ENCODE measurements at places on chromosomes 5 and 9.
A peak's percentile ranks its signal among the peaks of the same experiment; 100 is the strongest.

GRCh38 chr9:129143031-129143927 lies 32.1 kb downstream of the PTPA start:
- peak; percentile 96 for DNase-seq

- DNase-seq, result no peak
These were observed 94.6 kb upstream of the RANBP6 start for GRCh38 chr9:6109986-6110385.

- DNase-seq, result no peak
These were observed 97.0 kb downstream of the MACIR start for GRCh38 chr5:103355579-103355978.

GRCh38 chr5:65948115-65948747 lies 21.9 kb downstream of the ERBIN start:
- no peak for DNase-seq

GRCh38 chr5:37882636-37883035 lies 42.8 kb upstream of the GDNF start:
- no peak for DNase-seq

GRCh38 chr9:28956116-28956880 lies 1383.0 kb upstream of the C9orf72 start:
- DNase-seq, result no peak

Data from 8988T (cell line).